ENCODE measurements at places on chromosomes 2 and 18.
A peak's percentile ranks its signal among the peaks of the same experiment; 100 is the strongest.

DNA sequence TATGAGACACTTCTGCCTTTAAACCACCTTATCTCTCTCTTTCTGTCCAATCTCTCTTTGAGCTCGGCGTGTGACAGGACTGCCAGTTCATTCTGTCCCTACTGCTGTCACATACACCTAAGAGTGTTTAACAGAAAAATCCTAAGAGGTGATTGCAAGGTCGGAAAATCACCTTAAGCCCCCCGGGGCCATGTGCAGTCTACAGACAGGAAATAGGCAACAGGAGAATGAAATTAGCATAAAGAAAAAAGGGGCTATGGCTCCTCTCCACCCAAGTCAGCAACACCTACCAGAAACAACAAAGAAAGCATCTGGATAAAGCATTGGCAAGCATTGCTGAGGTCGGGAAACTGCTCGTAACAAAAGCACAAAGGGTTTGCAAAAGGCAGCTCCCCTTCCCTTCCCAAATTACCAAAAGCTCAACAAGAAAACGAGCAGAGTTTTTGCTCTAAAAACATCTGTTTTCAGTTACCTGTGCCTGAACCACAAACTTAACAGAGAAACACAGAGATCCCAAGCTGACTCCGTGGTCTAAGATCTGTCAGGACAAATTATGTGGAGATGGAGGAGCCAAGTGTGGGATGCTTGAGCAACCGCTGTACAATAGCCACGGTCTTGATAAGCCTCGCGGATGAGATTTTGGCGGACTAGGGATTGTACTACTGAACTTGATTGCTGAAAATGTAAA lies 30.4 kb downstream of the ANKRD44 start:
- no peak for DNase-seq

DNA sequence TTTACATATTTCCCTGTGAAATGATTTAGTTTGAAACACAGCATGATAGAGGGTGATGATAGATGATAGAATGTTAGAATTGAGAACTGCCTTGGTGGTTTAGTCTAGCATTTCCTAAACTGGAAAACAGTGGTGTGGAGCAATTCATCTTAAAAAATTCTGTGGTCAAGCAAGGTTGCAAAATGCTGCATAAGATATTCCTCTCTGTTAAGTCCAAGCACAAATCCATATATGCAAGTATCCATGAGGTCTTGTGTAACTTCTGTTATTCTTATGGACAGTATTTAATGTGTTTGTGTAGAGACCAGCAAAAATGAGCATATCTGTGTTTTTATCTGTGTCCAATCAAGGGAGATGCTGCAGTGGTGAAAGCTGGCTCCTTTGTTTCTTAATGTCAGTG lies 30.0 kb downstream of the CPS1 start:
- DNase-seq: no peak

- DNase-seq: no peak
Observed at GRCh38 chr2:227038550-227039189, 125.3 kb downstream of the COL4A4 start.

- DNase-seq: no peak
Observed at GRCh38 chr2:2188941-2189340, 142.1 kb downstream of the MYT1L start.

DNA sequence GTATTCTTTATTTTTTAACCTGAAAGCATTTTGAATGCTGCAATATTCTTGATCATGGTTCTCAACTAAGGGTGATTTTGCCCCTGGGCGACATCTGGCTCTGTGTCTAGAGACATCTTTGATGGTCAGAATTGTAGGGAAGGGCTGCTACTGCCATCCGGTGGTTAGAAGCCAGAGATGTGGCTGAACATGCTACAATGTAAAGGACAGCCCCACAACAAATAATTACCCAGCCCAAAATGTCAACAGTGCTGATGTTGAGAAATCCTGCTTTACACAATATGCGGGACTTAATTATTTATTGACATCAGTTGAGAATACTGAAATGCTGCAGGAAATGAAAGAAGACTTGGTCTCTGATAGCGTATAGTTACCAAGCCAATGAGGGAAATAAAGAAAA lies 37.5 kb upstream of the SERPINB2 start:
- peak; percentile 65 for DNase-seq

- no peak for DNase-seq
Observed at GRCh38 chr2:210461401-210461800, 15.2 kb downstream of the LANCL1 start.

GRCh38 chr18:35602193-35602820 lies 20.8 kb downstream of the GALNT1 start:
- DNase-seq: no peak

- DNase-seq: peak; percentile 6
Observed at GRCh38 chr2:67165523-67165990, 231.6 kb upstream of the ETAA1 start.

GRCh38 chr18:27312153-27312552 lies 127.0 kb upstream of the CHST9 start:
- DNase-seq: no peak

DNA sequence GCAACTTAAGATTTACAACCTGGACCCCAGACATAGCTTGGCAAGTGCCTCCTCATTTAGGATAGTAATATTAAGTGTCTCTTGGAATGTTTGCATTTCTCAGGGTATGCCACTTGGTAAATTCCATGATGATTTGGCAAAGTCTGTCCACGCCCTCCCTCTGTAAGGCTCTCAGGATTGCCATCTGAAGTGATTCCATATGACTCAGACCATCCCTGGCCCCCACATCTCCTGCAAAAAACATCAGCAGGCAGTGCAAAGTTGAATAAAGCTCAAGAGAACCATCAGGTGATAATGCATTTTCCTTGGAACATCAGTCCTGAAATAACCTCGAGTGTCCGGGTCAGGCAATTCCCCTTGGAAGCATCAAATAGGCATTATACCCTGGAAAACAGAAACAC lies 27.1 kb upstream of the PIEZO2 start:
- DNase-seq: no peak

DNA sequence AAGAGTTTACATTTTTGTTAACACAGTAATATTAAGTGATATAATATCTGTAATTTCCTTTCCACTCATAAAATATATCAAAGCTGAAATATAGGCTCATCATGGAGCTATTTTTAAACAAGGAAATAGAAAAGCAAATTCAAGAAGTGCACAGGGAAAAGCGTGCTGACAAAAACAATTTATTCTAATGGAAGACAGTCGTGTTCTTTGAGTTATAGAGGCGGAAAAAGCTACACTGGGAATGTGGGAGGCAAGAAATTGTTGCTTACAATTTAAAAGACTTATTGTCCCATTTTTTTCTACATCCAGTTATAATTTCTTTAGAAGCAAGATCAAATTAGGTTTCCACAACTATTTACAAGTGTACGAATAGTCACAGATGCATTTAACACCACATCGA lies 3.2 kb upstream of the TTN start:
- DNase-seq: no peak

- no peak for DNase-seq
Observed at GRCh38 chr2:120936476-120937334, 201.0 kb downstream of the GLI2 start.

GRCh38 chr2:58860586-58860985 lies 619.5 kb upstream of the FANCL start:
- no peak for DNase-seq

DNA sequence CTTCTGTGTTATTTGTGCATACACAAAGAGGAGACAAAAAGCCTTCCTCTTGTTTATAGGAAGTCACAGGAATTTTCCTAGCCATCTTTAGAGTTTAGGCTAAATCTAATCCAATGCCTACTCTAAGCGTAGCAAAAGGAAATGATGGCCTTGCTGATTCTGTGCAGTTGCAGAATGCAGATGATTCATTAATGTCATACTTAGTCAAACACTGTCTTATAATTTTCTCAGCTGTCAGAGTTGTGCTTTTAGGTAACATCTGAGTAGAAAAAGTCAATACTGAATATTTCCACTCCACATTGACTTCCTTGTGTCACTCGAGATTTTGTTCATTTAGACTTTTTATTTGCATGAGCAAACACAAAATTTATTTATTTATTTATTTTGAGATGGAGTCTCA lies 157.9 kb upstream of the FOSL2 start:
- no peak for DNase-seq

GRCh38 chr18:37161491-37161890 lies 332.6 kb downstream of the KIAA1328 start:
- no peak for DNase-seq

DNA sequence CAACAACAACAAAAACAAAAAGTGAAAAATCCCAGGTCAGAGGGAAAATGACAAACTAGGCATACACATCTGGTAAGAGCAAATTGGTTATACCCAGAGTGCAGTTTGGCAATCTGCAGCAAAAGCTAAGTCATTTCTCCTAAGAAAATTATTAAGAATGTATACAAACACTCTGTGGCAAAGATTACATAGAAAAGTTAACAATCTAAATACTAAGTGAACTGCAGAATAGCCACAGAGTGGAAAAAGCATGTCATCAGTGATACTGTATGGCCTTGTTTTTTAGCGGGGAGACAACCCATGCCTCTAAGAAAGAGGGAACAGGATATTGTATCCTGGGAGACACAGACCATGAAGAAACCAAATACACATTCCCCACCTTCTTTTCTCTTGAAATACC lies 136.0 kb upstream of the ITGB6 start:
- no peak for DNase-seq

GRCh38 chr18:60413944-60414547 lies 41.5 kb upstream of the MC4R start:
- no peak for DNase-seq

DNA sequence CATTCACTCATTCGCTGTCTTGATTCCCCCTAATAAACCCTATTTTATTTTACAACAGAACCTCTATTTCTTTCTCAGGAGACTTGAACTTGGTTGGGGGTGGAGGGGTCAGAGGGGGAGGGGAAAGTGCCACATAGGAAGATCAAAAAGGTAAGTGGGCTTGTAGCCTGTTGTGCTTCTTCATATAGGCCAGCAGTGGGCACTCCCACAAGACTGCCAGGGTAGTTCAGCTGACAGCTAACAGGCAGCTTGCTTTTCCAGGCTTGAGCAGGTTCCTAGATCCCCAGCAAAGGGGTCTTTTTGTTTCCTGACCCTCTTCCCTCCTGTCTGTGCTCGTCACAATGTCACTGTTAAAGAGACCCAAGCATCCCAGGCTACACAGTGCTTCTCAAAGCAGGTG lies 829 bp upstream of the KIAA2012 start:
- no peak for DNase-seq

GRCh38 chr2:107336526-107336925 lies 450.6 kb upstream of the ST6GAL2 start:
- no peak for DNase-seq

DNA sequence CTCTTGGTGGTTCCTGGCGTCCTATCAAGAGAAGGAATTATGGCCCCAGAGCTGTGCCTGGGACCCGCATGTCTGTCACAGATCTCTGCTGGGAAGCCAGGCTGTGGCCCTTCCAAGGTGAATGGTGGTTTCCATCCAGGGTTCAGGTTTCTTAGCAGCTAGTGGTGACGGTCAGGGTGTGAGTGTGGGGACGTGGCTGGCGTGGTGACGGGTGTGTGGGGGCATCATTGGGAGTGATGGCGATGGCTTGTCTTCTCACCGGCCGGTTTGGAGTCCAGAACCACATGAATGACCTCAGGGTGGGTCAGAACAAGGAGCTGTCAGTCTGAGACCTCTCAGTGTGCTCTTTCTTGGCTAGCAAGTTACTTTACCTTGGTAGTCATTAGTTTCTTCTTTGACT lies 52.6 kb downstream of the AGAP1 start:
- no peak for DNase-seq

- DNase-seq: no peak
Observed at GRCh38 chr18:36655930-36656329, 172.9 kb downstream of the TPGS2 start.

DNA sequence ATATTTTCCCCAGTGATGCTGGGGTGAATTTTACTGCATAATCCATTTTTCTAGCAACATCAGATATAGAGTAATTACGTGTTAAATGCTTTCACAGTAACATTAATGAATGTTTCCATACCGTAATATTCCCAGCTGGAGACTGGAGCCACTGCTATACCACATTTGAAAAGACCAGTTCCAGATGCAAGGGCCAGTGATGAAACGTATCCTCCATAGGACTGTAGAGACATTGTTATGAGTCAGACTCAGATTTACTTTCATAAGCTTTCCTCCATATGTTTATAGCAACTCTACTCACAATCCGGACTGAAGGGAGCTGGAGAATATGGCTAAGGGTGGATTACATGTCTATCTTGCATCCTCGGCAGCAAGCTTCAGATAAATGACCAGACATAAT lies 22.7 kb upstream of the GCG start:
- DNase-seq: no peak

GRCh38 chr2:222701721-222702131 lies 30.3 kb downstream of the MOGAT1 start:
- DNase-seq: no peak

DNA sequence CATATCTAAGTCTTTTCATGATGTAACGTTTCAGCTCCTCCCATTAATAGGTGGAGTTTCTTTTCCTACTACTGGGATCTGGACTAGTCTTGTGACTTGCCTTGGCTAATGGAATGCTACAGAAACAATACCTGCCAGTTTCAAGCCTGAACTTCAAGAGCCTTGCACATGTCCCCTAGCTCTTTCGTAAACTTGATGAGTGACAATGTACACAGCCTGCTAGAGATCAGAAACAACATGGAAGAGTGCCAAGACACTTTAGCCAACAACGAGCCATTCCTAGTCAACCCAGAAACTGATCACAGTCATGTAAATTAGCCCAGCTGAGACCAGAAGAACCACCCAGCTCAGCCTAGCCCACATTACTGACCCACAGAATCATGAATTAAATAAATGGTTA lies 24.8 kb upstream of the STK39 start:
- DNase-seq: peak; percentile 23

- no peak for DNase-seq
Observed at GRCh38 chr18:9032519-9032918, 70.0 kb upstream of the NDUFV2 start.

DNA sequence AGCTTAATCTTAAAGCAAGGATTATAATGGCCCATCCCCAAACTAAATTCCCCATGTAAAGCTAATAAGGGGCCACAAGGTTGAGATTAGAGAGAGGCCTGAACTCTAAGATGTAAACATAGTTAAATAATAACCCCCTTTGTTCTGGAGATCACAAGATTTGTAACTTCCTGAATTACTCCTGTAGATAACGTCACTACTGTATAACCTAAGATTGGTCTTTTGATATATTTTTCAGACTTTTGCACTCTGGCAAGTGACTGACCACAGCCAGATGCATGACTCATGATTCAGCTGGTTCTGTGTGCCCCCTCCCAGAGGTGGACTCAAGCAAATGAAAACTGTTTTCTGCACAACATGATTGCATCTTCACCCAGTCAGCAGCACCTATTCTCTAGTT lies 686.0 kb upstream of the DDX18 start:
- no peak for DNase-seq

- no peak for DNase-seq
Observed at GRCh38 chr2:20797096-20797495, 25.8 kb downstream of the LDAH start.

DNA sequence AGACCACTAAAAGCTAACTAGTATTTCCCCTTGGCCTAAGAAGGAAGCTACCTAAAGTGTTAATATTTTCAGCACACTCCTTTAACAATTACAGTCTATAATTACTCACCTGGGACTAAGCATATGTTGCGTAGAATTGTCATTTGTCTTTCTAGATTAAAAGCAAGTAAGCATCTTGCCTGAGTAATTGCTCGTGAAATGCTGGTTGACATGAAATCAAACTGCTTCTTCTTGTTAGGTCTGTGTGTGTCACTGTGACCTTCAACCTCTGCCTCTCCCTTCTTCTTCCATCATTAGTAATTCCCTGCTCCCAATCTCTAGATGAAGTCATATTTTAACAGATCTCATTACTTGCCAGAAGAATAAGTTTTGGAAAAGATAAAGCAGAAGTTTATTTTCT lies 212.2 kb downstream of the XIRP2 start:
- no peak for DNase-seq

- no peak for DNase-seq
Observed at GRCh38 chr2:67997903-67998302, 64.9 kb downstream of the C1D start.

GRCh38 chr18:74957588-74958224 lies 251.2 kb downstream of the PTGR3 start:
- DNase-seq: no peak

Data from T47D (cell line).